ENCODE measurements at places on chromosomes 6 and 20.

GRCh38 chr20:54061101-54061881 is 9.1 kb downstream of the BCAS1 start:
- DNase-seq, result no peak

DNA sequence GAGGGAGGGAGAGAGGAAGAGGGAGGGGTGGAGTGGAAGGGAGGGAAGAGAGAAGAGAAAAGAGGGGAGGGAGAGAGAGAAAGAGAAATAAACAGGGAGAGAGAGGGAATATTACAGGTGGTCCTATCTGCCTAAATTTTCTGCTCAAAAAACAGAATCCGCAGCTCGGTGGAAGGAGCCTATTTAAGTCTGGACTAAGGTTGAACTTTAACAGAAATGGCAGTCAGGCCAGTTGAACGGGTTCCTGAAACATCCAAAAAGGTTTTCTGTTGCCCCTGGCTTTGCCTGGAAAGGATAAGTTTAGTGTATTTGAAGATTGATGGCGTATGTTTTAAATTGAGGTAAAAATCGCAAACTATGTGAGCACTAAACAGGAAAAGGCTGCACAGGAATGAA is 2.2 kb downstream of the TFAP2B start:
- no peak for DNase-seq

GRCh38 chr6:85751374-85752055 is 108.8 kb upstream of the SYNCRIP start:
- no peak for DNase-seq

- DNase-seq, result no peak
Observed at GRCh38 chr6:10970731-10971130, 73.4 kb downstream of the ELOVL2 start.

- DNase-seq, result no peak
Observed at GRCh38 chr6:25094726-25095125, 159.0 kb upstream of the RIPOR2 start.

GRCh38 chr20:17233626-17234025 is 6.8 kb downstream of the PCSK2 start:
- no peak for DNase-seq

DNA sequence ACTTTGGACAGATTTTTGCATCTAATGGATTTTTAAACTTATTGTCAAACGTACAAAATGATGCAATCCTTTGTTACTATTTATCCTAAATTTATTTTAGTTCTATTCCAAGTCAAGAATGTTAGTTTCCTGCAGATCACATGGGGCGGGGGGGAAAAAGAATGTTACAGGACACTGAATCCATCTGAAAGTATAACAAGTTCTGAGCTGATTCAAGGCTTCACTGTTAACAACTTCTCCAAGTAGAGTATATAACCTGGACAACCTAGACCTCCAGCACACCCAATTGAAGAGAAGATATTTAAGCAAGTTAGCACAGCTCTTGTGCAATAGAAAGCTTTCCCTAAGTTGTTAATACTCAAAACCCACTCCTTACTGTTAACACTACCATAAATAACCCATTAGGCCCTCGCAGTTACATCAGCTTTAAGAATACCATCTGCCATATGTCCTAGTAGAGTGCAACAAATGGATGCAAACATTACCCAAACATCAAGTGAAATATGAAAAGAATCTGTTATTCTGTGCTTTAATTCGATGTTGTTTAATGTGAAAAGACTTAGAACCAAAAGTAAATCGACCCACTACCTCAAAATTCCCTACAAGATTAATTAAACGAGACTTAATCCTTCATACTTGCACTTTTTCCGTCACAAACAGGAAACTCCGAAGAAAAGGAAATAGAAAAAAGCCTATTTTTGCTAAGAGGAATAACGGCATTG is 1.3 kb downstream of the SEC63 start:
- DNase-seq, result no peak

DNA sequence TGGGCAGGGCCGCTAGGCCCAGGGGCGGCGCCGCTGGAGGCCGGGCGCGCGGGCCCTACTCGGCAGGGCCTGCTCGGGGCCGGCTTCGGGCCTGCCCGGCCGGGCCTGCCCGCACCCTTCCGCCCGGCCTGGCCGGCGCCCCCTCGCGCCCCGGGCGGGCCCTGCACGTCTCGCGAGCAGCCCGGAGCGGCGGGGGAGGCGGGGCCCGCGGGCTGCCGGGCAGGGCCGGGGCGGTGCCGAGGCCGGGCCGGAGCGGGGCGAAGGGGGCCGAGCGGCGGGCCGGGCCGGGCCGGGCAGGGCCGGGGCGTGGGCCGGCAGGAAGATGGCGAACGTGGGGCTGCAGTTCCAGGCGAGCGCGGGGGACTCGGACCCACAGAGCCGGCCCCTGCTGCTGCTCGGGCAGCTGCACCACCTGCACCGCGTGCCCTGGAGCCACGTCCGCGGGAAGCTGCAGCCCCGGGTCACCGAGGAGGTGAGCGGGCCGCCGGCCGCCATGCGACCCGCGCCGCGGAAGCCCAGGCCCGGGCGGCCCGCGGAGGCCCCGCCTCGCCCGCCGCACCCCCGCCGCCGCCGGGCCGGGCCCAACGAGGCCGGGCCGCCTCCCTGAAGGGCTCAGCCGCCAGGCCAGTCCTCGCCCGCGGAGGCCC is at the start of gene NPEPL1:
Gene NPEPL1 (plus strand): TSS at position 222 of the 647 bp plus-strand sequence. CDS start 101 bp downstream, at position 323.
- DNase-seq, result peak; percentile 80

- DNase-seq, result no peak
Observed at GRCh38 chr6:26411751-26412150, 9.7 kb downstream of the BTN3A1 start.

DNA sequence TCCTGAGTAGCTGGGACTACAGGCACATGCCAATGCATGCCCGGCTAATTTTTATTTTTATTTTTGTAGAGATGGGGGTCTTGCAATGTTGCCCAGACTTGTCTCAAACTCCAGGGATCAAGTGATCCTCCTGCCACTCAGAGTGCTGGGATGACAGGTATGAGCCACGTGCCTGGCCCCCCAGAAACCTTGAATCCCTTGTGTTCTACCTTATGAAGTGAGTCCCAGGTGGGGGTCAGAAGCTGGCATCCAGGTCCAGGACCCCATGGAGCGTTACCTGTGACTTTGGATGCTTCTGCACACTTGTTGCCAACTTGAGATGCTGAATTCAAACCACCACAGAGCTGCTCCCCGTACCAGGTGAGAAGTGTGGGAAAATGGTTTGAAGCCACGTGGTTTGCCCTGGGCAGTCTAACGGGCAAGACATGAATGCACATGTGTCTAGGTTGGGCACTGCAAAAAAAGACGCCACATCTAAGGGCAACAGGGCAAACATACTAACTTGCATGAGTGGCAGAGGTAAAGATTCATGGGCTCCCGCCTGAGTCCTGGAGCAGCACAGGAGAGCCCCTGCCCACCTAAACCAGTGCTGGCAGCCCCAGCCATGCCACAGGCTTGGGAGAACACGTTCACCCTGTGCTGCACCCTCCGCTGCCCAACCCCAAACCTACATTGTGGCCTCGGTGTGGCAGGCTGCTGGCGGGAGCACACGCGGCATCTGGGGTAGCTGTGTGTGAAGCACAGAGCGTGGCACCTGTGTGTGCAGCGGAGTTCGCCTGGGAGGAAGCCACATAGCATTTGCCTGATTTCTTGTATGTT is 101.2 kb downstream of the JPH2 start:
- no peak for DNase-seq
